CD4-positive, alpha-beta memory T cell (primary cell): ENCODE measurements at places on chromosomes 12 and 14.

- DNase-seq: no peak
Measured at GRCh38 chr14:61640158-61641136, 54.9 kb upstream of the HIF1A start.

DNA sequence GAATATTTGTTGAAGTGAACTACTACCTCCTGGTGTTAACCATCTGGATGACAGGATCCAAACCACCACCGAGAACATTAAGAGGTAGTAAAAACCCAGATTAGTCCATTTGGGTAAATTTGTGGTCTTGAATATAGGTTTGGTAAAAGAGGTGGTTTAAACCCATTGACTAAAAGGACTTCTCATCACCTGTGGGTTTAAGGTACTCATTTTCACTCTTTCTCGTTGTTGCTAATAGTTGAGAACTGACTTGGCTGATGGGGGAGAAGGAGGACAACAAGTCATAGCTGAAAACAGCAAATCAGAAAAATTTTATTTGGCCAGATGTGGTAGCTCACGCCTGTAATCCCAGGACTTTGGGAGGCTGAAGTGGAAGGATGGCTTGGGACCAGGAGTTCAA is 59.2 kb downstream of the ACADS start:
- DNase-seq: no peak

DNA sequence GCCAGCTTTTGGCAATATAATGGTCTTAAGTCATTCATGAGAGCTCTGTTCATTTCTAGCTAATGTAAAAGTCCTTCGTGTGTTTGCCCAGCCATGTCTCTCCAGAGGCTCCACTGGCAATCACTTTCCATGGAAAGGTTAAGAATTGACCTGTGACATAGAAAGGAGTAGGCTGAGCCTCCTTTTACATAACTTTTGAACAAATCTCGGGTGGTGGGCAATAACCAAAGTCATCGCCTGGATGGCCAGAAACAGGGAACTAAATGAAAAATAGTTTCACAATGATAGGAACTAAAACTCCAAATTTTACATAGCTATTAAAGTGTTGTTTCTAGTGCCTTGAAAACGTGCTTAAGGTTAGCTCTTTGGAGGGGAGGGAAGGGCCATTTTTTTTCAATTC is 6.5 kb downstream of the BHLHE41 start:
- DNase-seq: no peak

DNA sequence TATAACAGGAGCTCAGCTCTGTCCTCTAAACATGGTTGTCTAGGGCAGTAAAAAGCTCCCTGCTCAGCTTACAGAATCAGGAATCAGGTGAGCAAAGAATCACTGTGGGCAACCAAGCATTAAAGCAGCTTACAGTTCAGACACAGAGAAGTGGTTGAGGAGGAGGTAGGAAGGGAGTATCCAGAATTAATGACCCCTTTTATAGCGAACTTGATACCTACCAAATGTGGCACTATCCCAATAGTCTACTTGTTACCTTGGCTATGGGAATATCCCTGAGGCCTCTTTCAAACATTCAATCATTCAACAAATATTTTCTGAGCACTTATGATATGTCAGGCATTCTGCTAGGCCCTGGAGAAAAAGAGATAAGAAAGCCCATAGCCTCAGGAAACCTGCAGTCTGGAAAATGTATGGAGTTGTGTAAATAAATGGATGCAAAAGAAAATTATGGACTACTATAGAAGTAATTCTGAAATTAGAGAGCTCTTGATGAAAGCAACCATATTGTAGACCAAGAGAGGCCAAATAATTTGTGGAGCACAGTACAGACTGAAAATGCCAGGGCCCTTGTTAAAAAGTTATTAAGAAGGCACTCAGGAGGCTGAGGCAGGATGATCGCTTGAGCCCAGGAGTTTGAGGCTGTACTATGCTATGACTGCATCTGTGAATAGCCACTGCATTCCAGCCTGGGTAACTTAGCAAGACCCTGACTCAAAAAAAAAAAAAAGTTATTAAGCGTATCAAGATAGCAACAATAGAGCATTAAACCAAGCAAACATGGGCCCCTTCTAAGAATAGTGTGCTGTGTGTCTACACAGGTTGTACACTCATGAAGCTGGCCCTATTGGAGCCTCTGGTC is 134.0 kb upstream of the CPSF6 start:
- DNase-seq: no peak

- DNase-seq: no peak
Measured at GRCh38 chr14:20341646-20342045, 1.8 kb upstream of the PARP2 start.

- no peak for DNase-seq
Measured at GRCh38 chr12:124915239-124916236, 1.1 kb upstream of the UBC start.

GRCh38 chr14:30243805-30244204 is 315.2 kb upstream of the G2E3 start:
- no peak for DNase-seq

- no peak for DNase-seq
Measured at GRCh38 chr12:92722897-92723296, 20.1 kb downstream of the PLEKHG7 start.

DNA sequence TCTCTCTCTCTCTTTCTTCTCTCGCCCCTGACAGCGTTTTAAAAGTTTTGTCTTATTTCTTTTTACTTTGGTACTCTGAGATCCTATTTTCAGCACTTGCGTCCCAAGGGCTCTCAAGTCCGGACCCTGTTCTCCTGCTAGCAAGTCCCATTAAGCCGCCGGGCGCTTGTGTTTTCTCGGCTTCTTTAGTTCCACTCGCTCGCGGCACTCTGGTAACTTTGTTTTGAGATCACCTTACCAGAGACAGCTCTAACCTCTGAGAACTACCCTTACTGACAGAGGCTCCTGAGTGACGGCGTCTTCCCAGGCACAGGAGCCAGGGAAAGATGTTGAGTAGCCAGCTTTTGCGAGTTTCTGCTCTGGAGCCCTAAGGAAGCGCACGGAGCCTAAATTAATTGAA is 2.7 kb upstream of the MYF5 start:
- no peak for DNase-seq

- DNase-seq: peak; percentile 32
Measured at GRCh38 chr12:110741341-110742095, 1.2 kb downstream of the PPP1CC start.

- no peak for DNase-seq
Measured at GRCh38 chr14:62916551-62916950, 128.7 kb downstream of the KCNH5 start.

- DNase-seq: no peak
Measured at GRCh38 chr14:44405011-44405486, 102.0 kb downstream of the FSCB start.

- DNase-seq: no peak
Measured at GRCh38 chr12:45852508-45852907, 123.0 kb downstream of the ARID2 start.

- DNase-seq: no peak
Measured at GRCh38 chr14:32779840-32780239, 158.8 kb upstream of the NPAS3 start.

DNA sequence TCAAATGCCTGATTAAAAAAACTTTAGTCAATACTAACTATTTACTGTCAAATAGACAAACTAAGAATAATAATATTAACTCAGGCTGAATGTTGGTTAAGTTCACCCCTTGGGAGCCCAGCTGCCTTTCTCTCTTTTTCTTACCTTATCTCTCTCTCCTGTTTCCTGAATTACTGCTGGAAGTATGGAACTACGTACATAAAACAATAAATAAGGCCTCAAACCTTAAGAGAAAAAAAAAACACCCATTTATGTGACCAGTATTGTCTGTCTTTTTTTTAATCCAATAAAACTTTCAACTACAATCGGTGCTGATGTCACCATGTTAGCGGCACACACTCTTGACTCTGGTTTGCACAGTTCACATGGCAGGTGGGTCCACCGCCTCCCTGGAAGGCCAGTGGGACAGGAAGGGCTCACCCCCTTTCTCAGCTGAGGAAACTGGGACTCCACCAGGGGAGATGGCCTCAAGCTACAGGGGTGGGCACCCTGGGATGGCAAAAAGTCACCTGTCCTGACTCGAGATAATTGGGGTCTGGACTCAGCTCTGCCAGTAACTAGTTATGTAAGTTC is 21.3 kb downstream of the BCL11B start:
- DNase-seq: no peak

DNA sequence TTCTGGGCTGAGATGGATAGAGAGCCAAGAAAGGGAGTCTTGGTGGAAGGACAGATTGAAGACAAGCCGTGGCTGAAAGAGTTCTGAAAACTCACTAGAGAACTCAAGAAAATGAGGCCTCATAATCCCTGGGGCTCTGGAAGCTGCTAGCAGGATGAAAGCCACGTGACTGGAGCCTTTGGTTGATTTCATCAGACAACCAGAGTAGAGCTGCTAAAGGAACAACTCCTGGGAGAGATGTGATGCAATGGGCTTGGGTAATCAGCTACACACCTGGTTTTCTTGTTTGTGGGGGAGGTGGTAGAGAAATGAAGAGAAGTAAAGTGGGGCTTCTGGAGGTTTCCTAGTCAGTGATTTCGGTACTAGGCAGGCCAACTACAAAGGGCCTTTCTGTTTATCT is 13.4 kb downstream of the CSRNP2 start:
- no peak for DNase-seq

- DNase-seq: no peak
Measured at GRCh38 chr12:9661720-9662119, 7.8 kb upstream of the CLEC2D start.

- DNase-seq: no peak
Measured at GRCh38 chr12:111283521-111283920, 85.4 kb downstream of the PHETA1 start.

- DNase-seq: no peak
Measured at GRCh38 chr14:49463146-49463545, 123.0 kb downstream of the RPS29 start.

- peak; percentile 44 for DNase-seq
Measured at GRCh38 chr12:124543052-124543589, 24.3 kb downstream of the NCOR2 start.

DNA sequence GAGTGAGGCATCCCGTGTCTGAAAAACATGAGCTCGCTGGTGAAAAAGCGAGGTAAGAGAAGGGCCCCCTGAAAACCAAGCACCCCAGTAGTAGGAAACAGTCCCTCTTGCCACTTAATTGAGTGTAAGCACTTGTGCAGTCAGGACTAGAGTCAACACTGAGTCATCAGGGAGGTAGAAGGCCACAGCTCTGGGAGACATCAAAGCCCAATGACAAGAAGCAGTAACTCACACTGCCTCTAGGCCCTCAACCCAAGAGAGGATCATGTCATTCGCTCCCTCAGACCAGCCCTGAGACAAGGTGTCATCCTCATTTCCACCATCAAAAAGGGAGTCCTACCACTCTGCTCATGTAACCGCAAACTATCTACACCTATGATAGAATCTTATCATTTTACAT is 17.8 kb downstream of the POMT2 start:
- no peak for DNase-seq

DNA sequence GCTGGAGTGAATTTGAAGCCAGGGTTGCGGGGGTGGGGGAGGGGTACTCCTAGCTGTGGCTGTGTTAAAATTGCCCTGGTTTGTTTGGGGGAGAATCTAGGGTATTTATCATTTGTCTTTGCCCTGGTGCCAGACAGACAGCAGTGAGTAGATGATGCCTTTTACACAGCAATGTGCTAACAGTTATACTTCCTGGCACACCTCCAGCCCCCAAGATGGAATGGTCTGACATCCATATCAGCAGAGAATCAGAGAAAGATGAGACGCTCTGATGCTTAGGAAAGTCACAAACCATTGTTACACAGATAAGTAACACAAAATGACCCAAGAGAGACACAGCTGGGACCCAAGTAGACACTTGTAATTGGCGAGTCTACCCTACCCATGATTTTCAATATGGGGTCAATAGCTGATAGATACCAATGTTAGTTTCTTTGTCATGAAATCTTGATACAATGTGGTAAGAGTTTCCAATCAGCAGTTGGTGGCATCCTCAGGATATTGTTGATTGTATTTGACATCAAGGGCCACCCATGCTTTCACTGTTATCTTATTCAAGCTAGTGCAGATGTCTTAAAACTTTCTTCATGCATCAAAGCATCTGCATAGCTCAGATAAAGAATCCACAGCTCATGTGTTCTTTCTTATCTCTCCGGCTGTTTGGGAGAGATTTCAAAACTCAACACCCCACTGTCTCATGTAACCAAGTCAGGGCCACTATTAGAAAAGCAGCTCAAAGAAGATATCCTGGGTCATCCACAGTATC is 2.6 kb upstream of the PRKAB1 start:
- no peak for DNase-seq

DNA sequence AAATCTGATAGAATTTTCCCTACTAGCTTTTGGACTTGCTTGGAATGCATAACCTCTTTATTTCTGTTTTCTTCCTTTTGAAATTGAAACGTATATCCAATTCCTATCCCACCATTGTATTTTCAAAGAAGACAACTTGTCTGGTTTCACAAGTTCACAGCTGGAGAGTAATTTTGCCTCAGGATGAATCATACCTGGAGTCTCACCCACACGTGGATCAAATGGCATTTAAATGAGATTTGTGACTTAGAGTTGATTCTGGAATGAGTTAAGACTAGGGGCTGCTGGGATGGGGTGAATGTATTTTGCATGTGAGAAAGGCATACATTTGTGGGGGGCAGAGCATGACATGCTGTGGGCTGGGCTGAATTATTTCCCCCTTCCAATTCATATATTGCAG is 516.5 kb upstream of the MGAT4C start:
- DNase-seq: no peak

DNA sequence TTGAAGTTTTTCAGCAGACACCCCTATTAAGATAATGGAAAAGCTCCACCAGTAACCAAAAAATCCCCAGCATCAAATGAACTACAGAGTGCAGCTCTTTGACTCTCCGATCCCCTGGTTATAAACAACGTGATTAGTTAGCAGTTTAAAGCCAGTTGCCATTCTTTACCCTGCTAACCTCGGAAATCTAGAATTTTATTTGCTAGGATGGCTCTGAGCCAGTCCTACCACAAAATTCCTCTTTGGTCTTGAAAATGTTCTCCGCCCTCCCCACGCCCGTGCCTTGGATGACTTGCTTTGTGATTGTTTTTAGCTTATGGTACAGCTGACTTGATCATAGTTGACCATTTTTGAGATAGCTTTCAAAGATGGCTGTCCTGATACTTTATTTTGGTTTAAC is 1.2 kb downstream of the KLHDC2 start:
- no peak for DNase-seq
